Activated T-cell treated with anti-CD3 and anti-CD28 coated beads for 1 hour (primary cell): ENCODE measurements at places on chromosomes 7 and 10.

- DNase-seq, result no peak
These were observed 69.8 kb upstream of the PIK3CG start for GRCh38 chr7:106795084-106795876.

DNA sequence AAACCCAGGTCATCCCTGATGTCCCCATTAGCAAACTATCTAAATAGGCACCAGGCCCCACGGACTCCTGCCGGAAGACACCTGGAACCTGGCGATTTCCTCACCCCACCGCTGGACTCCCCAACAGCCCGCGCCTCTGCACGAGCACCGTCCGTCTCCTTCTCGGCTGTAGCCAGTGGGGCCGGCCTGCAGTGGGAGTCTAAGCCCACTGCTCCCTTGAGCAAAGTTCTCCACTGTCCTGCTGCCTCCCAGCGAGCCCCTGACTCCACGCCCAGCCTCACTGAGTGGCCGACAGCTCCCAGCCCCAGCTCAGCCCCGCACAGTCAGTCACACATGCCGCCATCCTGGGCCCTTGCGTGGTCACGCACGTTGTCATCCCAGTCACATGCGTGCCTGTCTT is 211.3 kb upstream of the PPP2R2D start:
- no peak for DNase-seq

- DNase-seq, result no peak
These were observed 57.1 kb downstream of the STK17A start for GRCh38 chr7:43639858-43640491.

- DNase-seq, result no peak
These were observed 10.9 kb downstream of the PWWP2B start for GRCh38 chr10:132407846-132408278.

DNA sequence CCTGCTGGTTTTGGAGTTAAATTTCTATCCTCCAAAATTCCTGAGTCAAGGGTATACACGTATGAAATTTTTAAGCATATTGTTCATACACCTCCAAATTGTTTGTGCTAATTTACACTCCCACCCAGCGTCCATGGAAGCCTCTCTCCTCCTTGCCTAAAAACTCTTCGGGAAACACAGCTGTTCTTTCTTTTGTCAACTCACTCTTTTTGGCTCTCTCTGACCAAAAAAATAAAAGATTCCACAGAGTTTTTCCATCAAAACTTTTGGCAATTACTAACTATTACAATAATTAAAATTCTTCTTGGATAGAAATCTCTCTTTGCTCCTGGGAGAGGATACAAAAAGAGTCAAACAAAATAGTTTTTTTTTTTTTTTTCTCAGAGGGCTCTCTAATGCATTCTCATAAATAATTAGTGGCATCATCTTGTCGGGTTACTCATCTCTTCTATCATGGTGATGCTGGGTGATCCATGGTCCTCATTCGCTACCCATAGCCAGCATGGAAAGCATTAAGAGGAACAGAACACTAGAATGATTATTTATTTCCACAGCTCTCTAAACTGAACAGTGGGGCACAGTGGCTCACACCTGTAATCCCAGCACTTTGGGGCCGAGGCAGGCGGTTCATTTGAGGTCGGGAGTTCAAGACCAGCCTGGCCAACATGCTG is 310.7 kb downstream of the SFMBT2 start:
- DNase-seq, result no peak

DNA sequence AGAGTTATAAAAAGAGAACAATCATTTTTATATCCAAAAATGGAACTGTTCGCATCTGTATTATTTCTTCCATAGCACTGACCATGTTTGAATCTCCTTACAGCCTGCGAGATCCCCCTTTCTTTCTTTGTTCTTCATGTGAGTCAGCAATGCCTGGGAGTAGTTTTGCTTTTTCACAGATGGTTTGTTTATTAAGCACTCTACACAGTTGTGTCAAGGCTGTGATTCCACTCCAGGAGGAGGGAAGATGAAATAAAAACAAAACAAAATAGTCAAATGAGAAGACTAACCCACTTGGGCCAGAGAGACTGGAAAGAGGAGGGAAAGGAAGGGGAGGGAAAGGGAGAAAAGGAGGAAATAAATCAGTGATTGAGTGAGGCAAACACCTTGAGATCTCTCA is 7.8 kb downstream of the LIPF start:
- no peak for DNase-seq

- no peak for DNase-seq
These were observed 436.1 kb downstream of the PHTF2 start for GRCh38 chr7:78234634-78235033.
